Activated CD4-positive, alpha-beta T cell treated with anti-CD3 and anti-CD28 coated beads for 24 hours (primary cell): ENCODE measurements at places on chromosomes 12 and 14.

GRCh38 chr12:130194154-130194553 is 31.9 kb downstream of the FZD10 start:
- DNase-seq, result no peak

DNA sequence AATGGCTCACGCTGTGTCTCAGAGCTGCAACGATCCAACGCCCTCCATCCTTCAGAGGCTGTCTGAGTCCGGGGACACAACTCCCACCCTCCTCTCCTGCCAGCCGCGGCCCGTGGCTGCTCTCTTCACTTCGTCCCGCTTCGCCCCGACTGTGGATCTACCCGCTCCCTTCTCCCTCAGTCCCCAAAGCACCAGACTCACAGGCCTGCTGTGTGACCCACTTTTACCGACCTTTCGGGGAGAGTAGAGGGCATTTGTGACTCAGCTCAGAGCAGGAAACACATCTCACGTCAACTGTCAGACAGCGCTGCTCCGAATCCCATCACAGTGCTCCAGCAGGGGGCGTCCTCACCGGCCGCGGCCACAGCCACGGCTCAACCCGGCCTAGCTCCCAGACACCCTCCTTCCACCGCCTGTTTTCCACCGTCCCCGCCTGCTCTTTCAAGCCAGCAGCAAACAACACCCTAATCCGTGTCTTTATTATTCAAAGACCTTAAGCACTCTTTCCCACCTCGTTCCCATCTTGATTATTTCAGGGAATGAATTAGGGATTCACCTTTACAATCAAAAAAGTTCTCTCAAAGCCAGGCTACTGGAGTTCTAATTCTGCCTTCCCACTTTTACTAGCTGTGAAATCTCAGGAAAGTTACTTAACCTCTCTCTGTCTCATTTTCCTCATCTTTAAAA is 5.0 kb upstream of the AQP2 start:
- peak; percentile 92 for DNase-seq

DNA sequence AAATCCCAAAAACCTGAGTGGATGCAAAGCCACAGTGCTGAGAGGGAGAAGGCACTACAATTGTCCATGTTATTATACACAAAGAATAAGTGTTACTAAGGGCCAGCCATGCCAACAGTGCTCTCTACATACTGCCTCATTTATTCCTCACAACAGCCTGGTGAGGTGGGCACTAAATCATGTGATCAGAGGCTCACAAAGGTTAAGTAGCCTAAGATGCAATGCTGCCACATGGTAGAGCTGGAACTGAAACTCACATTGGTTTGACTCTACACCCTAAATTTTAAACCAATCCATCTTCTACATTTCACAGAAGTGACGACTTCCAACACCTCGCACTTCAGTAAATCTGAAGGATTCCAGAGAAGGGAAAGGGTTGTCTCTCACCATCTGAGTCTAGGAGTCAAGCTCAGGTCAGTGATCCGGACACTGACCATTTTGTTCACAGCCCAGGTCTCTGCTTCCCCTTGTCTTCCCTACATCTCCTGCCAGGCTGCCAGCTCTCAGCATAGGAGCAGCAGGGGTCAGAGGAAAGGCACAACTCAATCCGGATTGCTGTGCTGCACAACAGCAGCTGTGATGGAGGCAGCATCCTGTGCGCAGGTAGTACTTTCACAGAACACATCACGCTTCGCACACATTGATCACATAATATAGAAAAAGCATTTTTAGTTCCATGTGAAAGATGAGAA is 29.6 kb downstream of the NID2 start:
- no peak for DNase-seq

- peak; percentile 33 for DNase-seq
Observed at GRCh38 chr14:92728759-92729364, 19.6 kb downstream of the LGMN start.

- no peak for DNase-seq
Observed at GRCh38 chr14:69287098-69288010, 27.4 kb downstream of the GALNT16 start.
